Stimulated activated CD8-positive, alpha-beta memory T cell treated with anti-CD3 and anti-CD28 coated beads, Interleukin-15, amount 100 ng/mL, for 24 hours (primary cell): ENCODE measurements at places on chromosomes 2 and 18.

- DNase-seq = no peak
These were observed 51.3 kb downstream of the RNF144A start for GRCh38 chr2:6968319-6969100.

GRCh38 chr18:52394602-52395001, 54.6 kb downstream of the DCC start:
- DNase-seq = no peak

DNA sequence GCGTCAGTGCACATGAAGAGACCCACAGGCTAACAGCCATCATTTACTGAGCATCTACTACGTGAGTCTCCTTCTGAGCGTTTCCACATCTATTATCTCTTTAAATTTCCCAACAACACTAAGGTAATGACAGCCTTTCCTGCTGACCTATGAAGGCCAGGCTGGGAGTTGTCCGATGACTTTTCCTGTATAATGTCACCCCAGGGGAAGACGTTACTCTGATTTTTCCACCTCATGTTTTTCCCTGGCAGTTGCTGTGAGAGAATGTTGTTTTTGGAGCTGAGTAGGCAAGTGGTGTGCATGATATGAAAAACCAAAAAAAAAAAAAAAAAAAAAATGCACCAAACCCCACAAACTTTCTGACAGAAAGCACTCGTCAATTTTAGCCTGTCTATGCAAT, 207.6 kb downstream of the SLC8A1 start:
- DNase-seq = no peak

- no peak for DNase-seq
These were observed 29.3 kb downstream of the FEZ2 start for GRCh38 chr2:36568516-36569246.

DNA sequence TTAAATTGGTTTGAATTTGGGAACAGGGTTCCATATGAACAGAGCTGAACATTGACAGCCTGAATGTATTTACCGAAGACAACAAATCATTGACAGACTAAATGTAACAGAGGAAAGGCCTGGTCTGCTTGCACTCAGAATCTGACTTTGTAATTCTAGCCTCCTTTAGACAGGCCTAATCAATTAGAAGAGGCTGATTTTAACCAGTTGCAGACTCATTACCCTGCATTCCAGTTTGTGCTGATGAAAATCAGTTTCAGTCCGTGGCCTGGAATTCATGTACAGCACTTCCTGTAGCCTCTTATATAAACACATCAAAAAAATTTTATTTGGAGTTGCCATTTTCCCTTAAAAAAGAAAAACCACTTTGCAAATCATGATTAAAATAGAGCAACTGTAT, 93.1 kb upstream of the ZFP36L2 start:
- no peak for DNase-seq

GRCh38 chr18:48955830-48956261, 5.1 kb upstream of the SMAD7 start:
- DNase-seq = no peak

- DNase-seq = no peak
These were observed 233.2 kb downstream of the TCF4 start for GRCh38 chr18:55354795-55355194.

DNA sequence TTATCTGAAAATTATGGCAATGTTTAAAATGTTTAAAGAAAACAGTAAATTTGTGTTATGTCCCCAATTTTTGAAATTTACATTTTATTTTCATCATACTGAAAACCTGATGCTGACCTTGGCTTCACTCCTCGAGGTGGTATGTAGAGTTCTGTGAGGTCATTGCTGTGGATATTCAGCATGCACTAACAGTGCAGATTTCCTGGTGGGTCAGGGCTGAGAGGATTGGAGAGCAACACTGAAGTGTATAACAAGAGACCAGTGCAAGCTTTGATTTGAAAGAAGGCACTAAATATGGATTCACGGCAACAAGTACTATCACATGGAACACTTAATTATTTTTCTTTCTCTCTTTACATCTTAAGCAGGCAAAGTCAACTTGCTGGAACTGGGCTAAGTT, 134.1 kb downstream of the SLC8A1 start:
- no peak for DNase-seq

GRCh38 chr18:63446266-63446665, 24.0 kb upstream of the VPS4B start:
- DNase-seq = no peak

DNA sequence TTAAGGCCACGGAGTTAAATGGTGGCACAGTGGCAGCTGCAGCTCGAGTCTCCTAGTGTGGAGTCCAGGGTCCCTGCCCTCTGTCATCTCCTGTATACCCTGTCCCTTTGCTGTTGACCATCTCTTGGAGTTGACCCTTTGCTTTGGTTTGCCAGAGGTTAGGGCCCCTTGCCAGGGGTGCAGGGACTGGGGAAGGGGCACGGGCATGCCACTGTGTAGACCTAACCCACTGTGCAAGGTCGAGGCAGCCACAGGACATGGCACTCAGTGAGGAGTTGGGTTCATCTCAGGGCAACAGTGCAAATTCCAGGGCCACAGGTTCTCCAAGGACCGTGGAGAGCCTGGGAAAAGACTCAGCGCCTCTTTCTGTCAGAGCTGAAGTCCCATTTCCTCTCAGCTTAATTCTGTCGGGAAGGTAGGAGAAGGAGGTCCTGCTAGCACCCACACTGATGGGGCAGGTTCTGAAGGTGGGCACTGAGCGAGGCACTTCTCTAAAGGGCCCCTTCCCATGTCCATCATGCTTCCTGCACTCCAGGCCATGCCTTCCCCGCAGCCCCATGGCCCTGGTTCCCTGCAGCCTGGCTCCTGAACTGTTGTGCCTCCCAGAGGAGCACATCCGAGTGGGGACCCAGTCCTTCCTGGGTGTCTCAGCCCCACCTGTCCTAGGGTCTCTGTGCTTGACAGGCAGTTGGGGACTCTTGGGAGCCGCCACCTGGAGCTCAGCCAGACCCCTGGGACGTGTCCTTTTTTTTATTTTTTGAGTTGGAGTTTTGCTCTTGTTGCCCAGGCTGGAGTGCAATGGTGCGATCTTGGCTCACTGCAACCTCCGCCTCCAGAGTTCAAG, 2.8 kb downstream of the KHK start:
- no peak for DNase-seq

DNA sequence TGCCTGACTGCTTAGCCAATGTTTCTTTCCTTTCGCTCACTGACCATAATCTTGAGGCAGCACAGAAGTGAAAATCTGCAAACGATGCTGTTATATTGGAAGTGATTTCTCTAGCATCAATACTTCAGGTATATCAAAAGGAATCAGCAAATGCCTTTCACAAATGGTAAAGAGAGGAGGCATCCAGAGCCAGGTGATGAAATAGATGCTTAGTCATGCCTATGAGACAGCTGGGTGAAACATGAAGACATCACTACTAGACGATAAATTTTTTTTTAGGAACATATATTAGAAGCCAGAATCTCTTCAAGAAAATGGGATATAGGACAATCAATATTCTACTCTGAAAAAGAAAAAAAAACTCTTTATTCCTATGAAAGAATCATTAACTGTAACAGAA, 249.2 kb upstream of the SLC39A10 start:
- no peak for DNase-seq

GRCh38 chr2:83365476-83365875, 1093.6 kb downstream of the SUCLG1 start:
- no peak for DNase-seq

DNA sequence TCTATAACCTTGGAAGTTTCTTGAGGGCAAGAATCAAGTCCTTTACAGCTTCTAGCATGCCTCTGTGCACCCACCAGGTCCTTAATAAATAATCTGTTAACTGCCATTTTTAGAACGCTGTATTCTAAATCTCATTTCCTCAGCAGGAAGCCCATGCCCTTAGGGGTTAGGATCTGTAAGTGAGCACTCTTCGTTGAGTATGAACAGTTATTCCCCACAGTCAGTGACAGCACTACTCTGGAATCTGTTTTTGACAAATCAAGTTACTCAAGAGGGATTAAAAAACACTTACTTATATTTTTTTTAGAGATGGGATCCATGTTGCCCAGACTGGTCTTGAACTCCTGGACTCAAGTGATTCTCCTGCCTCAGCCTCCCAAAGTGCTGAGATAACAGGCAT, 14.6 kb downstream of the PAIP2B start:
- no peak for DNase-seq

GRCh38 chr18:63162271-63163014, 157.1 kb downstream of the BCL2 start:
- DNase-seq = no peak
